ENCODE measurements at places on chromosomes 5 and 9.

DNA sequence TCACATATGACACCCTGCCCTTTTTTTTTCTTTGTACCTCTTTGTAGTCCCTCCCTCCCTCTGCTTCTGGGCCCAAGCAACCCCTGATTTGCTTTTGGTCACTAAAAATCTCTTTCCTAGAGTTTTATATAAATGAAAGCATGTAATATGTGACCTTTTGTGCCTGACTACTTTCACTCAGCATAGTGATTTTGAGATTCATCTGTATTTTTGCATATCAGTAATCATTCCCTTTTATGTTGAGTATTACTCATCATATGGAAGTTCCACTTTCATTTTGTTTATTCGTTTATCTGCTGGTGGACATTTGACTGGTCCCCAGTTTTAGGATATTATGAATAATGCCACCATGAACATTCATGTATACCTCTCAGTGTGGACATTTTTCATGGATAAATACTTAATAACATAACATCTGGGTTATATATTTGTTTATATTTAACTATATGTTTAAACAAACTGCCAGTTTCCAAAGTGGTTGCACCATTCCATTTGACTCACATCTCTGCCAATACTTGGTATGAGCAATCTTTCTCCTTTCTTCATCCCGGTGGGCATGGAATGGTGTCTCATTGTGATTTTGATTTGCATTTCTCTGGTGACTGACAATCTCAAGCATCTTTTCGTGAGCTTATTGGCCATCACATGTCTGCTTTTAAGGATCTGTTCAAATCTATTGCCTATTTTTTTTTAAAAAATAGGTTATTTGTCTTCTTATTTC, 115.7 kb upstream of the S1PR3 start:
- DNase-seq: no peak

GRCh38 chr5:125603321-125603720, 819.9 kb upstream of the GRAMD2B start:
- DNase-seq: no peak

GRCh38 chr9:80158554-80159170, 586.9 kb downstream of the TLE4 start:
- no peak for DNase-seq

GRCh38 chr9:105850852-105851500, 156.6 kb downstream of the TMEM38B start:
- DNase-seq: no peak

DNA sequence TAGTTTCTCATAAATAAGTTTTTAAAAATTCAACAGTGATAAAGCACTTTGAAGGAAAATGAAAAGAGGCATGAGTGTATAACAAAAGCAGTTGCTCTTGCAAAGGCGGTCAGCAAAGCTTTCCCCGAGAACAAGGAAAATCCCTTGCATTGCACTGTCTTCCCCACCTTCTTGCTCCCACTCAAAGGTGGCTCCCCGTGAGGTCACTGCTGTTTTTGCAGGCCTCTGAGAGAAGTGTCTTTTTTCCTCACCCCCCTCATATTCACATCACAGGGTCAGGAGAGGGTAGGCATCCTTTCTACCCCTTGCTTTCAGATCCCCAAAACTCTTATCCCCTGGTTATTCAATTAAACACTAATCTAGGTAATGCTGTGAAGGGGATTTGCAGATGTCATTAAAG, 15.2 kb upstream of the SLC36A1 start:
- no peak for DNase-seq
